ENCODE measurements at places on chromosomes 16 and 17.

DNA sequence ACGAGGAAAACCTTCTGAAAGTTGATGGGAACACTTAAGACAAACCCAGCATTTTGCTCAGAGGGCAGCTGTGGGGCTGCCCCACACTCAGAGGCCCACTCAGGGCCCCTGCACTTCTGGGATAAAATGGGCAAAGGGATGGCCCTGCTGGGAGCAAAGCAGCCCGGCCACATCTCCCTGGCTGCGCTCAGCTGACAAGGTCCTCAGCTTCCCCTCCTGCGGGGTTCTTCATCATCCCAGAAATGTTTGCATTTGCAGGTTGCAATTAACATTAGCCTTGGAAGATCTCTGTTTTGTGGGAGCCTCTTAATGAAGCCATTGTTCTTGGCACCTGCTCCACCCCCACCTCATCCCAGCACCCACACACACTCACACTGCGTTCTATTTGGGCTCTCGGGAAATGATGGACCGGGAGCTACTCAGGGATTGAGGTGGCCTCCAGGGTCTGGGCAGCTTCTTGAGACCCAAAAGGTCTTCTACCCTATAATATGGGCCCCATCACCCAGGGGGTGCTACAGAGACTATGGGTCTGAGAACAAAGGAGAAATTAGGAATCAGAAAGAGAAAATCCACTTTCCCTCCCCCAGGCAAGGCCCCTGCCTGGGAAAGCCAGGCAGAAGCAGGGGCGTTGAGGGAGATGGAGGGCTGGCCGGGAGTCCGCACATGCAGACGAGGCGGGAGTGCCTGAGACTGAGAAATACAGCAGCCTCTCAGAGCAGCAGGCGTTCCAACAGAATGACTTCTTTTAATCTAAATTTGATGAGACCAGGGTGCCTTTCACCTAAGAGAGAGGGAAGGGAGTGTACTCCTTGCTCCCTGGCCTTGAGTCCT is 53.7 kb upstream of the RPL38 start:
- DNase-seq, result peak; percentile 40
- H3K4me1 ChIP-seq, result peaks cover 9% of the 10 kb centered on the region
- no peaks in the 10 kb centered on the region for H3K27me3 ChIP-seq
- H3K4me3 ChIP-seq, result no peak overlapping the region

- no peaks in the 10 kb centered on the region for H3K4me1 ChIP-seq
- H3K27ac ChIP-seq, result no peak overlapping the region
- no peaks in the 10 kb centered on the region for H3K27me3 ChIP-seq
- H3K36me3 ChIP-seq, result no peaks in the 10 kb centered on the region
- no peak overlapping the region for H3K4me3 ChIP-seq
These were observed 47.6 kb downstream of the ABCA9 start for GRCh38 chr17:69012895-69013805.

DNA sequence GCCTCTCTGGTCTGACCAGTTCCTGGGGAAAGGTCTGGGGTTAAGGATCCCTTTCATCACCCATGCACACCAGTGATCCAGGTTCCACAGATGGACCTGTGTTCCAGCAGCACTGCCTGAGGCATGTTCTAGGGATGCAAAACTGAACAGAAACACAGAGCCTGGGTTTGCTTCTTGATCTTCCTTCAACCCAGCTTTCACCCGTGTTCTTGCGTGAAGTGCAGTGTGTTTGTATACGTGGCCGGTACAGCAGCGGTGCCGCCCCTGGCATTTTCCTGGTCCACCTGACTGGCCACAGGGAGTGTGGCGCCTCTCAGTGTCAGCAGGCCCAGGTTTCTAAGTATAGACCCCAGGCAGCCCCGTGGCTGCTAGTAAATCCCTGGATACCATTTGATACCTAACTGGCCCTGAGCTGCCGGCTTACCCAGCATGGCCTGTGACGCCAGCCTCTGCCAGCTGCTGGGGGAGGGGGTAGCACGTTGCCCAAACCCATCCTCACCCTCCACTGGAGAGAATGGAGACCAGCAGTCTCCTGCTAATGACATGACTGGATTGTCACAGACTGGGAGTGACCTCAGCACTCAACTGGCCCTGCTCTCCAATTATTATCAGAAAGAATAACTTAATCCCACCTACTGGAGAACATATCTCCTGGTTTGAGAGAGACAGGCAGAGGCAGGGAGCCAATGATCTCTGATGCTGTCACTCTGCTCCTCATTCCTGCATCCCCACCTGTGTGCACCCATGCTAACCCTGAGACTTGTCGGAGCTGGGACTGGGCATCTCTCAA is 59.2 kb upstream of the LGALS9 start:
- H3K27ac ChIP-seq, result no peak overlapping the region
- DNase-seq, result no peak
- no peak overlapping the region for H3K4me3 ChIP-seq
- H3K36me3 ChIP-seq, result no peaks in the 10 kb centered on the region

DNA sequence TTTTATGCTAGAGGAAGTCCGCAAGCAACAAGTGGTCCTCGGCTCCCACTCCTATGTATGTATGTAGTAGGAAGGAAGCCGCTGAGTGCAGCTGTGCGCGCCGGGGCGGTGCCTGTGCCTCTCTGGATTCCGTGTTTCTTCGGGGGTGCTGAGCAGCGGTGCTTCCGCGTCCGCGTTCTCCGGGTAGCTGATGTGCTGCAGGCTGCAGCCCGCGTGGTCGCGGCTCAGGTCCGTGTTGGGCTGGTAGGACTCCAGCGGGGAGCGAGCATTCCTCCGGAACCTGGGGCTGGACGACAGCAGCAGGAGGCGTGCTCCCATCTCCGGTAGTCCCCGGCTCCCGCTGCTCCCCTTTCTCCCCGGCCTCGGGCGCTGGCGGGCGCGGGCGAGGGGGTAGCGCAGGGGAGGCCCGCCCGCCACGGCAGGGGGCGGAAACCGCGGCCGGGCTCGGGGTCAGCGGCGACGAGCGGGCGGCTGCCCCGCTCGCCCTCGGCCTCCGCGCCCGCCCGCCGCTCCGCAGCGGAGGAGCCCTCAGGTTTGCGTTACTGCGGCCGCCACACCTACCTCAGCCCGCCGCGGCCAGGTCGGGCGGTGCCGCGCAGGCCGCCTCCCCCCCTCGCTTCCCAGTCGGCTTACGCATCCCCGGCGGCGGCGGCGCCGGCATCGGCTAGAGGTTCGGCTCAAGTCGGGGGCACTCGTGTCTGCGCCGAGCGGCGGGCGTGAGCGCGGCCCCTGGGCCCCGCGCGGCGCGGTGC is 487 bp downstream of the C17orf67 start:
- H3K27me3 ChIP-seq, result no peaks in the 10 kb centered on the region
- no peak overlapping the region for H3K27ac ChIP-seq
- DNase-seq, result peak; percentile 75
- H3K4me3 ChIP-seq, result peak overlapping the region; percentile 77
- peaks cover 4% of the 10 kb centered on the region for H3K4me1 ChIP-seq
- H3K36me3 ChIP-seq, result no peaks in the 10 kb centered on the region

- no peak overlapping the region for H3K27ac ChIP-seq
- no peak for DNase-seq
- H3K4me3 ChIP-seq, result no peak overlapping the region
- H3K4me1 ChIP-seq, result peaks cover 3% of the 10 kb centered on the region
- no peaks in the 10 kb centered on the region for H3K36me3 ChIP-seq
These were observed 13.0 kb downstream of the PITPNM3 start for GRCh38 chr17:6543079-6544010.

GRCh38 chr16:12356632-12357340 is 380.3 kb downstream of the SNX29 start:
- no peaks in the 10 kb centered on the region for H3K27me3 ChIP-seq
- no peak for DNase-seq
- no peak overlapping the region for H3K4me3 ChIP-seq
- H3K36me3 ChIP-seq, result no peaks in the 10 kb centered on the region

- H3K27me3 ChIP-seq, result no peaks in the 10 kb centered on the region
- peaks cover 2% of the 10 kb centered on the region for H3K4me1 ChIP-seq
- peak overlapping the region; percentile 97 for H3K27ac ChIP-seq
- H3K36me3 ChIP-seq, result peaks cover 11% of the 10 kb centered on the region
These were observed 567 bp downstream of the UBB start for GRCh38 chr17:16381496-16381820.

GRCh38 chr16:47045023-47045422 is 71.5 kb upstream of the DNAJA2 start:
- H3K27ac ChIP-seq, result no peak overlapping the region
- no peaks in the 10 kb centered on the region for H3K36me3 ChIP-seq
- H3K27me3 ChIP-seq, result no peaks in the 10 kb centered on the region
- H3K4me1 ChIP-seq, result no peaks in the 10 kb centered on the region

DNA sequence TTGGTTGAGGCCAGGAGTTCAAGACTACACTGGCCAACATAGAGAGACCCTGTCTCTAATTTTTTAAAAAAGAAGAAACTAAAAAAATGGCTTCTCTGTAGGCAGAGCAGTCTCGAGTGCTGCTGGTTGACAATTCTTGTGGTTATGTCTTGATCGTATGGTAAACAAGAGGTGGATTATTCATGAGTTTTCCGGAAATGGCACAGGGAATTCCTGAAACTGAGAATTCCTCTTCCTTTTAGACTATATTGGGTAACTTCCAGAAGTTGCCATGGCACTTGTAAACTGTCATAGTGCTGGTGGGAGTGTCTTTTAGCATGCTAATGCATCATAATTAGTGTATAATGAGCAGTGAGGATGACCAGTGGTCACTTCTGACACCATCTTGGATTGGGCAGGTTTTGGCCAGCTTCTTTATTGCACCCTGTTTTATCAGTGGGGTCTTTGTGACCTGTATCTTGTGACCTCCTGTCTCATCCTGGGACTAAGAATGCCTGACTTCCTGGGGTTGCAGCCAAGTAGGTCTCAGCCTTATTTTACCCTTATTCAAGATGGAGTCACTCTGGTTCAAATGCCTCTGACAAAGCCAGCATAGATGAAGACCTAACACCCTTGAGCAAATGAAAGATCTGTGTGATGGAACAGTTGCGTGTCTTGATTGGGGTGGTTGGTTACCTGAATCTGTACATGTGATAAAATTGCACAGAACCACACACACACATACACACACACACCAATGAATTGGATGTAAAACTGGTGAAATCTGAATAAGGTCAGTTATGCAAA is 30.2 kb downstream of the BMERB1 start:
- DNase-seq, result no peak
- H3K36me3 ChIP-seq, result no peaks in the 10 kb centered on the region
- no peak overlapping the region for H3K4me3 ChIP-seq
- no peaks in the 10 kb centered on the region for H3K27me3 ChIP-seq
- H3K27ac ChIP-seq, result no peak overlapping the region

GRCh38 chr16:56120447-56121155 is 70.7 kb upstream of the GNAO1 start:
- no peaks in the 10 kb centered on the region for H3K36me3 ChIP-seq
- H3K4me1 ChIP-seq, result peaks cover 3% of the 10 kb centered on the region
- no peak overlapping the region for H3K4me3 ChIP-seq
- H3K27me3 ChIP-seq, result no peaks in the 10 kb centered on the region

GRCh38 chr17:50056217-50056960 is 479 bp downstream of the ITGA3 start:
- H3K4me3 ChIP-seq, result peak overlapping the region; percentile 37
- no peak overlapping the region for H3K27ac ChIP-seq
- peak; percentile 87 for DNase-seq
- H3K36me3 ChIP-seq, result no peaks in the 10 kb centered on the region

GRCh38 chr17:27303734-27304133 is 9.8 kb downstream of the WSB1 start:
- DNase-seq, result no peak
- H3K4me1 ChIP-seq, result no peaks in the 10 kb centered on the region
- no peak overlapping the region for H3K27ac ChIP-seq
- 0 out of 2 replicates have a peak, but pooled peaks cover 5% of the 10 kb centered on the region for H3K36me3 ChIP-seq
- no peak overlapping the region for H3K4me3 ChIP-seq

DNA sequence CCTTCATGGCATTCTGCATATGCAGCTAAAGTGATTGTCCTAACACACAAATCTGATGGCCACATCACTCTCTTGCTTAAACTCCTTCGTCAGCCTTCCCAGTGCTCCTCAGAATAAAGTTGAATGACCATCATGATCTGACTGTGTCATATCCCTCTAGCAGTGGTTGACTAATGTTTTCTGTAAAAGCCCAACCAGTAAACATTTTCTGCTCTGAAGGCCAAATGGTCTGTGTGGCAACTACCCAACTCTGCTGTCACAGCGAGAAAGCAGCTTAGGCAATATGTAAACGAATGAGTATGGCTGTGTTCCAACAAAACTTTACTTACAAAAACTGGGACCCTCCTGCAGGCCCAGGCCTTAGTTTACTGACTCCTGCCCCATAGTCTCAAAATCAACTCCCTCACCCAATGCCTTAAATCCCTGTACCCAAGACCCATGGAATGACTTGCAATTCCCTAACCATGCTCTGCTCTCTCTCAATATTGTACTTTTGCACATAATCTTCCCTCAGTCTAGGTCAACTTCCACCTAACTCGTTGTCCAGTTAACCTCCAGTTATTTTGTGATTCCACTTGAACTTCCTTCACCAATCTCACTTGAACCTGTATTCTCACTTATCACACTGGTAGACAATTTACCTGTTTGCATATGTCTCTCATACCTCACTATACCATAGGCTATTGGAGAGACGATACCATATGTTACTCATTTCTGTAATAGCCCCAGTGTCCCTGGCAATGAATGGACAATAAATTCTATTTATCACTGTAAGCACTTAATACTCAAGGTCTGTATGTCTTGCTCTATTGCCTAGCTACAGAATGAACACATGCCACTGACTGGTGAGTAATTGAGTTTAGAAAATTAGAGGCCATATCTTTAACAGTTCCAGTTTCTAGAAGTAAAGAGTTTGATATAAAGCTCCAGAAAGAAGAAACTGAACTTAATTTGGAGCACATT is 29.1 kb downstream of the TMEM100 start:
- H3K36me3 ChIP-seq, result no peaks in the 10 kb centered on the region
- H3K4me3 ChIP-seq, result no peak overlapping the region
- H3K4me1 ChIP-seq, result no peaks in the 10 kb centered on the region
- DNase-seq, result no peak

- peaks cover 4% of the 10 kb centered on the region for H3K4me1 ChIP-seq
- H3K36me3 ChIP-seq, result no peaks in the 10 kb centered on the region
- H3K27ac ChIP-seq, result peak overlapping the region; percentile 39
- DNase-seq, result no peak
These were observed 722 bp downstream of the CDC27 start for GRCh38 chr17:47188271-47188875.

GRCh38 chr16:1942047-1942809 is 771 bp downstream of the MSRB1 start:
- no peak overlapping the region for H3K27ac ChIP-seq
- no peak for DNase-seq
- H3K36me3 ChIP-seq, result peaks cover 12% of the 10 kb centered on the region
- H3K4me3 ChIP-seq, result peak overlapping the region; percentile 87
- H3K4me1 ChIP-seq, result no peaks in the 10 kb centered on the region
- no peaks in the 10 kb centered on the region for H3K27me3 ChIP-seq

DNA sequence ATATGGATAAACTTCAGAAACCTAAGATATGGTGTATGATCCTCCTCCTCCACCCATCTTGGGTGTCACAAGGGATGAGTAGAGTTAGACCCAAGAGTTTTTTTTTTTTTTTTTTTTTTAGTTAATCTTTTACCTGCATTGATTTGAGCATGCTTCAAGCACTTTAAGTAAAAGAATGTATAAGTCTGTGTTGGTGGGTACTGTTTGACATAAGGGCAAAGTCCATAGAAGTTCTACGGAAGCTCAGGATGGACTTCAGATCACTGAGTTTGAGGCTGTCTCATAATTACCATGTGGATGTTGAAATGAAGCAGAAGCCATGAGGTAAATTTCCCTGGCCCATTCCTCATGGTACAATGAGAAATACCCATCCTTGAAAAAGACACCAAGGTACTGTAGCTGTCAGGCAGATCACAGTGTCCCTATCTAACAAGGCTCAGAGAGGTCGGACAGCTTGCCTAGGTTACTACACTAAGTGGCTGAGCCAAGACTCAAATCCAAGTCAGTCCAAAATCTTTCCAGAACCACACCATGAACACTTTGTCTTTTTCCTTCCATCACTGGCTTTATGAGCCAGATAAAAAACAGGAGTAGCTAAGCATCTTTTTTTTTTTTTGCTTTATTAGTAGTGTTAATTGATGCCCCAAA is 962.8 kb downstream of the CDH11 start:
- no peaks in the 10 kb centered on the region for H3K4me1 ChIP-seq
- H3K27ac ChIP-seq, result no peak overlapping the region
- H3K4me3 ChIP-seq, result no peak overlapping the region
- no peaks in the 10 kb centered on the region for H3K36me3 ChIP-seq
